ENCODE measurements at places on chromosomes 3 and 15. TPM values are rescaled to one million over a fixed set of nuclear protein-coding genes. Genes with fewer than 3 reads are reported as not detected.

The TM4SF4 gene
- 1.3 TPM for total RNA-seq

The BCL6 gene
- 35.7 TPM for total RNA-seq

The SAXO2 gene
- total RNA-seq = 0.41 TPM

The CRABP1 gene
- not detected for total RNA-seq

The HGD gene
- total RNA-seq = 0.49 TPM

The CCR5 gene
- total RNA-seq = 2.2 TPM

The SHC4 gene
- total RNA-seq = 2.3 TPM

The PARP15 gene
- 6.4 TPM for total RNA-seq

The SYNPR gene
- not detected for total RNA-seq

- DNase-seq = peak; percentile 70
These were observed 24.6 kb upstream of the SACM1L start for GRCh38 chr3:45664578-45664977.

DNA sequence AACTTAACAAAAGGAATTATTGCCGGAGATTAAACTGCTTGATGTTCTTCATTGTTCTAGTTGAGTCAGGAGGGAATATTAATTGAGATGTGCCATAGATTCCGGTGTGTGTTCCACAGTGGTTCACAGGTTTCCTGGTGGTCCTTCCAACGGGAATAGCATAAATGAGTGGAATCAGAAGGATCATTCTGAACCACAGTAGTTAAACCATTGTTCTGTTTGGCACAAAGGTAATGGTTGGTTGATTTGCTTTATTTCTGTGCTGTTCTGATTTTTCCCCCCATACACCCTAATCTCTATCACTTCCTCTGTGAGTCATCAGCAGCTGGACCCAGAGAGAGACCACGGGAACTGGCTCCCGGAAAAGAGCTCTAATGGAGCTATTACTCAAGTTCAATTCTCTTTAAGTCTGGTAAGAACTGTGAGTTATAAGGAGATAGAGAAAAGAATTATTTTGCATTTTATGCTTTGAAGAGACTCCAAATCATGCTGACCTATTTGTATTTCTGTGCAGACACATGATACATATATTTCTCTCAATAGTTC, 627.2 kb downstream of the ZIC1 start:
- DNase-seq = no peak

DNA sequence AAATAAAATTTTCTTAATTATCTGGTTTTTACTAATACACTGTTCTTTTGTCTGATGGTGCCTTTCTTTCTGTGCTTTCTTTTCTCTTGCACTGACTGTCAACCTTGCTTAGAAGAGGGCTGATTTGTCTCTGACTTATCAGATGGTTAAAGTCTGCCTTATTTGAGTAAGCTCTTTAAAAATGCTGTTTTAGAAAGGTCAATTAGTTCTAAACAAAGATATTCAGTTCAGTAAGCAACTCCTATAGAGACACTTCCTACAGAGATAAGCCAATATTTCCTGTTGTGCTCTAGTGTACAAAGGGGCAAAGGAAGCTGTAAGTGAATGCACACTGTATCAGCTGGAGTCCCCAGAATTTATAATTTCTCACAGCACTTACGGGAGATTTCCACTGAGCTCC, 153.4 kb upstream of the TSPAN3 start:
- DNase-seq = no peak

DNA sequence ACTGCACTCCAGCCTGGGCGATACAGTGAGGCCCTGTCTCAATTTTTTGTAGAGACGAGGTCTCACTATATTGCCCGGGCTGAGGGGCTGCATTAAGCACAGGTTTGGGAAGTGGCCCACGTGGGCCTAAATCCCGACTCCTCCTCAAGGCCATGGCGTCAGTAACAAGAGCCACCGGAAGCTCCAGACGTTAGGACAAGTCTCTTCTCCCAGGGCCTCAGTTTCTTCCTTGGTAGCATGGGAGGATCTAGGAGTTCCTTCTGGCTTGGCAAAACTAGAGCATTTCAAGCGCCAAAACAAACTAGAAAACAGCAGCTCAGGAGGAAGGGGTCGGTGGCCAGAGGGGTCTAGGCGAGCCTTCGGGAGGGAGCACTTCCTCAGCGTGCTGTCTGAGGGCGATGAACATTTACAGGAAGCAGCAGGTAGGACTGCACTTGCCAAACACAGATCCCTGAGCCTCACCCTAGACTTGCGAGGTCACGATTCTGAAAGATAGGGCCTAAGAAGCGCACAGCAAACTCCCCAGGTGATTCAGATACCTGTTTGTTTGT, 536 bp downstream of the SNAPC5 start:
- DNase-seq = no peak

- DNase-seq = no peak
These were observed 3.1 kb upstream of the HLTF start for GRCh38 chr3:149089395-149089794.

DNA sequence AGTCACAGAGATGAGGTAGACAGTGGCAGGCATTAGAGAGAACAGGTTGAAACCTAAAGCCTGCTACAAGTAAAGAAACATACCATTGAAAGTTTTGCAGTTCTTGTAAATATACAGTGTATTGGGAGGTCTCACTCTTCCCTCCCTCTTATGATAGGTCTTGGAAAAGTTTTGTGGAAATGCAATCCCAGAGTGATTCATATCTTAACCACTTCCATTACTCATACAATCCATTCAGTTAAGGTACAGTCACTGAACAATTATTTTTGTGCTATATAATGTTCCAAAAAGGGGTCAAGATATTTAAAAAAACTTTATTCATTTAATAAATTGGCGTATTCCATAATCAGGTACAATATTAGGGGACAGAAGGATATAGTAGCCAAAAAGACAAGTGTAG, 737.7 kb upstream of the ALCAM start:
- DNase-seq = no peak

GRCh38 chr3:50241163-50241562, 5.2 kb downstream of the GNAI2 start:
- DNase-seq = no peak

GRCh38 chr3:88362428-88362827, 212.7 kb downstream of the C3orf38 start:
- DNase-seq = no peak

- peak; percentile 42 for DNase-seq
These were observed at the start of gene PLXND1 for GRCh38 chr3:129606636-129607390. TSS of gene PLXND1 (minus strand) at chr3:129606676. CDS start at chr3:129606639, 37 bp downstream.

DNA sequence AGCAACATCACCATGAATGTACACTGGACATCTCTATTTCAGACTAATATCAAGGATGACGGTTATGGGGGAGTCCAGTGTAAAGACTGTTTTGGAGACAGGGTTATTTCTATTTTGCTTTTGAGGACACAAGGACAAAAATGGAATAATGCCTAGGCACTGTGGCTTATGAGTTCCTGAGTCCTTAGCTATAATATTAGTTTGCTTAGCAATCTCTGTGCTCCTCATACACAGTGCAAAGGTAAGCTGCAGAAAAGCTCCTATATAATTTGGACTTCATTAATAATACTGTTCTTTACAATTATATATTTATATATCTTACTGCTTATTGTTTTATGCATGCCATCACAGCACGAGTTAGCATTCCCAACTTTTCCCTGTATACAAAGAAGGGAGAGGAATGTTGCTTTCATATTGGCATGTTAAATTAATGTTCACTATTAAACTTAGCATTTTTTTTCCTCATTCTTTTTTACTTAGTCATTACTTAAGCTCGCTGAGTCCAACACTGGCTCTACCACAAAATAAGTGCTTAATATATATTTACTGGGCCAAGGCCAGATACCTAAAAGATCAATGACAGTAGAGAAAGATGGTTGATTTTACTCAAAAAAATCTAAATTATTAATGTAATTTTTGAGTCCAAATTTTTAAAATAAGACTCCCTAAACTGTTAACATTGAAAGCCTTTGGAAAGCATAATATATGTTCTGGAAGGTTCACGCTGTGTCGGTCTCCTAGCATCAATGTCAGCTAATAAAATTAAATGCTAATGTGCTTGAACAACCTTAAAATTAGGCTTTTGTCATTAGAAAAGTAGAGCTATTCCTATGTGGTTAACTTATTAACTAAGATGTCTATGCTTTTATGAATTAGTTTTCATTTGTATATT, 13.8 kb downstream of the THBS1 start:
- DNase-seq = no peak

DNA sequence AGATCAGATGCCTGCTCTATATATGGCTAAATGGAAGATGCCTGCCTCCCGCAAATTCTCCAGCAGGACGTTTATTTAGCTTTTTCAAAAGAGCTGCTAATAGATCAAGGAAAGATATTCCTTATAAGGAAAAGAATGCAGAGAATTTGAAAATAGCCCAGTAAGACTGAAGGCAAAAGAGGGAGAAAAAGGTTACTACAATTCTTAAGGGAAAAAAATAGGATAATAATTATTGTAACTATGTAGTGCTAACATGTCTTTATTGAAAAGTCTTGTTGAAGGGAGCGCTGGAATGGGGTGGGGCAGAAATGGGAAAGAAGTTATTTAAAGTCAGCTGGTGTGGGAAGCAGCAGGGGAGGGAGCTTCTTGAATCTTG, 2.9 kb downstream of the TPM1 start:
- no peak for DNase-seq

DNA sequence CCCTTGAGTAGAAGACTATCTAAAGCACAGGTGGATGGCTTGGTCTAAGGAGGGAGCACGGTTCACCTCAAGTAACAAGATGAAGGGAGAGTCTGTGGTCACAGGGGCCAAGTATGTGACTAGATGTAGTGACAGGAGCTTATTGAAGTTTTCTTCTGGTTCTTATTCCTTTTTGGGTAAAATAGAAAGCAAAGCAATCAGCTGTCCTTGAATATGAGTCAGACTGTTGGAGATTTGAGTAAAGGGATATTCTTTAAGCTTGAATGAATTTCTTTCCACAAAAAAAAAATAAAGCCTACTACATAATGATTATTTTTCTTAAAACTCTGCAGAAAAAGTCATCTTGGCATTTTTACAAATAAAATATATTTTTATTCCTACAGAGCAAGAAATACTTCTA, 1.5 kb upstream of the CNTN6 start:
- no peak for DNase-seq

- no peak for DNase-seq
These were observed 164.5 kb downstream of the MEGF11 start for GRCh38 chr15:66089049-66089448.

DNA sequence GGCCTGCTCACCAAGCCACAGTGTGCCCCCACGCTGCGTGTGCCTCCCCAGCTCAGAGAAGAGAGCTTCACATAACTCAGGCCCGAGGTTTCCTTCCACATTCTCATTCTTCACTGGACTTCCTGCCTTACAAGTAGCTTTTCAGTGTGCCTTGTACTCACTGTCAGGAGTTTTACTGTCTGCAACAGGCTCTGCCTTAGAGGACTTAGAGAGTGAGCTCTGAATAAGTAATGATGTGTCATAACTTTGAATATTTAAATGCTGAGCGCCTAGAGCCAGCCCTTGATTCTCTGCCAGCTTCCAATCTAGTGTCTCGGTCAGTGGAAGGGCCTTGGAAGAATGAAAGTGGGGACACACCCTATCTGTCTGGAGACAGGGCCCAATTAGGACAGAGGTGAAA, 41.8 kb downstream of the ITGB5 start:
- DNase-seq = no peak

DNA sequence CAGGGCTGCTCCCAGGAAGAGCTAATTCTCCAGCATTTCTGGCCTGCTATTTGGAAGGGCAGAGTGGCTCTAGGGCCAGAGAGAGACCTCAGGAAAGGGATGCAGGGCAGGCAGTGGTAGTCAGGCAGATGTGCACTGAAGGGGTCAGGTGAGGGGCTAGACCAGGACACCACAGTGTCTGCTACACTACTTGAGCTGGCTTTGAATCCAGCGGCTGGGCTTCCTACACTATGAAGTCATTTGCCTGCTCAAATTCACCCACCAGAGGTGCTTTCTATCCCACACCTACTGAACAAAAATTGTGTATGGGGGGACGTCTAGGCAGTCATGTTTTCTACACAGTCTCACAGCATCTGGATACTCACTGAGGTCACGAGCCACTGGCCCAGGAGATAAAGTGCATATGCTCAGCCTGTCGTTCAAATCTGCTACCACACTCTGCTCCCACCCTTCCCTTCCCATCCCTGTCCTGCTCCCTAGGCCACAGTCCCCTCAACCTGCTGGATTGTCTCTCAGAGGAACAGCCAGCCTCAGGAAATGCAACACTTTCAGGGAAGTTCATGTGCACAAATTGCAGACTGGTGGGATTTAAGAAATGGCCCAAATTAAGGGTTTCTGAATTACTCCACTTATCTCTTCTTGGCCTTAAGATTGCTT, 49.9 kb upstream of the SLC6A11 start:
- DNase-seq = no peak
